AG08396 (cell line): ENCODE measurements at places on chromosomes 2 and 18.

GRCh38 chr2:157244691-157245090 is 12.8 kb upstream of the GALNT5 start:
- no peak for DNase-seq

DNA sequence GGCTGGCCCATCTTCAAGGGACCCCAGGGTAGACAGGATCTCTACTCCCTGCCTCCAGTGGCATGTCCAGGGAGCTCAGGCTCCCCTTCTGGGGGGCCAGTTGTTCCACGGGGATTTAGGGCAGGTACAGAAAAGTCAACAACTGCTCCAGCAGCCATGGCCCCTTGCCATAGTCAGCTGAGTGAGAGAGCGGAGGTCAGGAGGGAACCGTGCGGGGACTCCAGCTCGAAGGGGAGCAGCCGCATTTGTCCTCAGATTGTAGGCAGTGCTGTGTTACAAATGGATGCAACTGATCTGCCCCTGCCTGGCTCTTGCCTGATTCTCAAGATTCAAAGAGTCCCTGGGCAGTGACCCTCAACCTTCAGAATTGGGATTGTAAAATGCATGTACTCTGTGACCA is 49.9 kb downstream of the ITGB1BP1 start:
- no peak for DNase-seq

- DNase-seq = no peak
Observed at GRCh38 chr2:164622338-164623106, 1.2 kb upstream of the GRB14 start.

GRCh38 chr2:182301093-182301492 is 125.7 kb downstream of the PDE1A start:
- DNase-seq = no peak

DNA sequence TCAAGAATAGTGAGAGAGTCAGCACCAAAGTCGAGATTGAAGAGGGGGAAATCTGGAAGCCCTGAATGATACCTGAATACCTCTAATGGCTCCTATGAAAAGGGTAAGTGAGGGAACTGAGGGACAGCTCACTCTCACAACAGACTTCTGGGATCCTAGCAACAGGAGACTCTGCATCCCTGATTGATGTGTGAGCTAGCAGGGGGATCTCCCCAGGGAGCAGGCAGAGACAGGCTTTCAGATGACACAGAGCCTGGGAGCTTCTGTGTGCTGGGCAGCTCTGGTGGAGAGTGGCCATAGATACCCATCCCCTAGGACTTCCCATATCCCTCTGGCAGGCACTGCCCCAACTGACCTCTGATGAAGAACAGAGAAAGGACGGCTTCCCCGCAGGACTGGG is 206.2 kb downstream of the EXOC6B start:
- no peak for DNase-seq

DNA sequence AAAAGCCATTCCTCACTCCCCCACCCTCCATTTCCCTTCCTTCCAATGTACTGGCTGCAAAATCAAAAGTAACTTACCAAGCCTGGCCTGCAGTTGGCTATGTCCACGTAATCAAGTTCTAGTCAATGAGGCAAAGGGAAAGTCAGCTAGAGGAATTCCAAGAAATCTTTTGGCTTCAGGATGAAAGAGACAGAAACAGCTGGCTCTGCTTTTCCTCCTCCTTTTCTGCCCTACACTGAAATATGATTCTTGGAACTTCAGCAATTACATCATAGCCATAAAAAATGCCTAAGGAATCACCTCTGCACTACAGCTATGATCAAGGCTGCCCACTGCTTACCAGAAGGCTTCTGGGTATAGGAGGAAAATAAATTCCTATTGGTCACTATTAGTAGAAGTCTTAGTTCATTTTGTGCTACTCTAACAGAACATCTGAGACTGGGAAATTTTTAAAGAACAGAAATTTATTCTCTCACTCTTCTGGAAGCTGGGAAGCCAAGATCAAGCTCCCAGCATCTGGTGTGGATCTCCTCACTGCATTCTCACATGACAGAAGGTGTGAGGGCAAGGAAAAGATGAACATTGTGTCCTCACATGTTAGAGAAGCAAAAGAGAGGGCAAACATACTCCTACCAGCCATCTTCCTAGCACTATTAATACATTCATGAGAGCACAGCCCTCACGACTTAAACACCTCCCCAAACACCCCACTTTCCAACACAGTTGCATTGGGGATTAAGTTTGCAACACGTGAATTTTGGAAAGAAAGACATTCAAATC is 219.9 kb downstream of the TMX3 start:
- DNase-seq = peak; percentile 70

GRCh38 chr2:175806125-175806490 is 196.0 kb downstream of the LNPK start:
- DNase-seq = no peak

DNA sequence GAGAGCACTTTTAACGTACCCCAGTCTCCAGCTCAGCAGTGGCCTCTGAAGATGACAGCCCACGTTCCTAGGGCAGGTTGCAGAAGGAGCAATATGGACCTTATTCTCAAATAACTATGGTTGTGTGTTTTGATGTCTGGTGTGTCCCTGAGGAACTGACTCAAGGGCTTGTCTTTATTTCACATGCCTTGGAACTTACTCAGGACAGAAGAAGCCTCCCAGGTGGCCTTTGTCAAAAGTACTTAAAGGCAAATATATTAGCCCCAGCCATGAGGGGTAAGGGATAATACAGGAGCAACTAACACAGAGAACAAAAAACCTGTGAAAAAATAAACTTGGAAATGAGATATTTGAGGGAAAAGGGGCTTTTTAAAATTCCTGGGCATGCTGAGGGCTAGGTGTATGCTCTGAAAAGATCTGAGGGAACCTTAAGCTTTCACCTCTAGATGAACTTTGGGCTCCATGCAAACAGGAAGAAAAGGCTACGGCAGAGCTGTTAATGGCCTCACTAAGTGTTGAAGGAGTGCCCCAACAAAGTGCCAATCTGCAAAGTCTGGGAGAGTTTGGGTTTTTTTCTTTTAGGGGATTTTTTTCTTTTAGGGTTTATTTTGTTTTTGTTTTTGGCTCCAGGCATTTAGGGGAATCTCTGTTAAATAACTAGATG is 40.3 kb downstream of the SRBD1 start:
- DNase-seq = no peak

- no peak for DNase-seq
Observed at GRCh38 chr2:157760949-157761348, 115.2 kb downstream of the ACVR1 start.

- DNase-seq = no peak
Observed at GRCh38 chr18:72233106-72233505, 311.0 kb downstream of the CBLN2 start.

GRCh38 chr2:46719487-46719886 is 196.1 kb downstream of the MCFD2 start:
- DNase-seq = no peak

DNA sequence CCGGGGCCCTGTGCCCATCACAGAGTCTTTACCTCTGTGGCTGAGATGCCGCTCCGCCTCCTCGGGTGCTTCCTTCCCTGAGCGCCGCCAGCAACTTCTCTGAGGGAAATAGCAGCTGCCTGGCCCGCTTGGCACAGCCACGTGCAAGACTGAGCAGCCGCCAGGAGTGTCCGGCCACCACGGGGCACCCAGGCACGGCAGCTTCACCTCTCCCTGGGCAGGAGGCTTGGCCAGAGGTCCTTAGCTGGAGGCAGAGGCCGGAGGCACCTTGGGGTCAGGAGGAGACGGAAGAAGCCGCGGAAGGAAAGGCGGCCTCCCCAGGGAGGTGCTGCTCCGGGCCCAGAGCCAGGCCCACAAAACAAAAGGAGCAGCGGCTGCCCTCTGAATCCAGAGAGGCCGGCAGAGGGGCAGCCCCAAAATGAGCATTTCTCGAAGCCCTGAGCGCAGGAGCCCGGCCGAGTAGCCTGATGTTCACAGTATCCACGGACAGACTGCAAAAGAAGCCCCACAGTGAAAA is 6.0 kb upstream of the LIMS2 start:
- DNase-seq = peak; percentile 55

DNA sequence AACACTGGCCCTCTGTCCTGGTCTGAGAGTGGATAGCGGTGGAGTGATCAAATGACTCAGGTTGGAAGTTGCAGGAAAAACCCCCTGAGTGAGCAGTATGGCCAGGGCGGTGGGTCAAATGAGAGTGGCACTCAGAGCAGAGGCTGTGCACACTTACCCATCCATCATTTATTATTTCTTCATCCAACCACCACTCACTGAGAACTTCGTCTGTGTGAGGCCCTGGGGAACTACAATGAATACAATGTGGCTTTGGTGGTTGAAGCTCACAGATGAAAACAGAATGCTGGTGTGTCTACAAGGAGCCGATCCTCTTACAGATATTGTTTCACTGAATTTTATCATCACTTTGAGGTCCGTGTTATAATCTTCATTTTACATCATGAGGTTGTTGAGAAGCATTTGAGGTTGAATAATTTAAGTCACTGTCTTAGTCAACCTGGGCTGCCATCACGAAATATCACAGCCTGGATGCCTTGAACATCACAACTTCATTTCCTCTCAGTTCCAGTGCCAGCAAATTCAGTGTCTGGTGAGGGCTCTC is 73.4 kb upstream of the ID2 start:
- no peak for DNase-seq

GRCh38 chr2:67032076-67032475 is 365.1 kb upstream of the ETAA1 start:
- no peak for DNase-seq

DNA sequence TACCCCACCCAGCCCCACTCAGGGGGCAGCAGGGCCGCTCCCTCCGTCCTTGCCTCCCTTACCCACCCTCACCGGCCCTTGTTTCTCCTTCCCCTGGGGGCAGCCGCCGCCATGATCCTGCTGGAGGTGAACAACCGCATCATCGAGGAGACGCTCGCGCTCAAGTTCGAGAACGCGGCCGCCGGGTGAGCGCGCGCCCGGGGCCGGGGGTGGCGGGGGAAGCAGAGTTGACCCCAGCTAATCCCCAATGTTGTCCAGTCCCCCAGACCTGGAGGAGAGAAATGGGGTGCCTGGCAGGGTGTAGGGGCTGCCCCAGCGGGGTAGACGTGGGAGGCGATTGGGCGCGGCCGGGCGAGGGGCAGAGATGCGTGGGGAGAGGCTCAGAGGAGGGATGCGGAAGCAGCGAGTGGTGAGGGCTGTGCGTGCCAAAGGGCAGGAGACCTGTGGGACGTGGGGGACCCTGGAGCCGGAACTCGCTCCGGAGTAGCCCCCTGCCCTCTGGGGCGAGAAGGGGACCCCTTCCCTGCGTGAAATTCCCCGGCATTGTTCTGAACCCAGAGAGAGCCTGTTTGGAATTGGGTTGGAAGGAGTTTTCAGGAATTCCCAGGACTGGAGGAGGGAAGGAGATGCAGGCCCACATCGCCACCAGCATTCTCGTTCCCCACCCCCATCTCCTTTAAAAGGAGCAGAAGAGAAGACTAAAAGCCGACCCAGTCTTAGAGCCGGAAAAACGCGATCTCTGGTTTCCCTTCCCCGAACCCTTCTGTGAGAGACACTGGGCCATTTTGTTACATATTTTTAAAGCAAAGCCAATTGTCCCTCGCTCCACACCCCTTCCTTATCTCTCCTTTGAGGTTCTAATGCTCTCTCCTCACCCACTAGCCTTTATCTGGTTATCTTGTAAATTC is 625 bp downstream of the ARPC2 start:
- DNase-seq = peak; percentile 63

- DNase-seq = no peak
Observed at GRCh38 chr2:159013103-159013502, 44.7 kb downstream of the TANC1 start.

- DNase-seq = no peak
Observed at GRCh38 chr2:115011721-115012120, 569.3 kb downstream of the DPP10 start.

- no peak for DNase-seq
Observed at GRCh38 chr2:239930378-239930777, 94.8 kb downstream of the NDUFA10 start.

DNA sequence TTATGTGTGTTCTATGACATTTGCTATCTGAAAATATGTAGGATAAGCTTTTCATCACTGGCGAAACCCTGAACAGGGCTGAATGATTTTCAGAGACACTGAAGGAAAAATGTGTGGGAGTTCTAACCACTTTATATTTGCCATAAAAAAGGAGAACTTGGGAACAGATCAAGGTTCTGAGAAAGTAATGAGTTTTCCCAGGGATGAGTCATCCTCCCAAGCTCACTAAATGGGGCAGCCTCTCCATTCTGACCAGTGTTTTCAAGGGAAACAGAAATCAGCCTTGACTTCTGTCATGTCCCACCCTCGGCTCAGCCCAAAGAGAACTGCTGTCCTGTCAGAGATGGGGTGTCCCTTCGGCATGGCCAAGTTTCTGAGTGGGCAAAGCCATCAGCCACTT is 2109.8 kb upstream of the CELF4 start:
- peak; percentile 22 for DNase-seq

DNA sequence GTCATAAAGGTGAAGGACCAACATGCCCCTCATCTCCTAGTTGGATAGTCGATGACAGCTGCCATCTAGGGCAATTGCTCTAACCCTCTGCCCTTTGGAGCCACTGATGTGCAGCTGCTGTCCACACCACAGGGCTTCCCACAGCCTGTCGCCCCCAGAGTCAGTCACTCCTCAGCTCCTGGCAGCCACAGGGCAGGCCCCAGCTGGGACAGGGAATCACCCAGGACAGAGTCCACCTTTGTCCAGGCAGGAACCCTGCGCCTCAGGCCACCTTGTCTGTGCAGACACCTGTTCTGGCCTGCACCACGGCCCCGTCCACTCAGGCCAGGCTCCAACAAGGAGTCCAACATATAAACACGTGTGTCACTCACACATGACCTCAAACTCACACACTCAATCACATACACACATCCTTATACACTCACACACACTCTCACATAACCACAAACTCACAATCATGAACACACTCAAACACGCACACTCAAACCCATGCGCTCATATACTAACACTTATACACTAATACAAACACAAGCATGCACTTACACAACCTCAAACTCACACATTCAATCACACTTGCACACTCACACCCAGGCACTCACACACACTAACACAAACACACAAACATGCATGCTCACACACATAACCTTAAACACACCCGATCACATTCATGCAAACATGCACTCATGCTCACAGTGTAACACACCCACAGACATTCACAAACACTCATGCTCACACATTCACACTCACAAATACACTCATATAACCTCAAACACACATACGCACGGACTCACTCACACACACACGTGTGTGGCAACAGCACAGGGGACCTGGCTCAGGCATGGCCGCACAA is 29.7 kb downstream of the HDAC4 start:
- no peak for DNase-seq

- DNase-seq = no peak
Observed at GRCh38 chr2:134277223-134277622, 23.4 kb downstream of the MGAT5 start.

DNA sequence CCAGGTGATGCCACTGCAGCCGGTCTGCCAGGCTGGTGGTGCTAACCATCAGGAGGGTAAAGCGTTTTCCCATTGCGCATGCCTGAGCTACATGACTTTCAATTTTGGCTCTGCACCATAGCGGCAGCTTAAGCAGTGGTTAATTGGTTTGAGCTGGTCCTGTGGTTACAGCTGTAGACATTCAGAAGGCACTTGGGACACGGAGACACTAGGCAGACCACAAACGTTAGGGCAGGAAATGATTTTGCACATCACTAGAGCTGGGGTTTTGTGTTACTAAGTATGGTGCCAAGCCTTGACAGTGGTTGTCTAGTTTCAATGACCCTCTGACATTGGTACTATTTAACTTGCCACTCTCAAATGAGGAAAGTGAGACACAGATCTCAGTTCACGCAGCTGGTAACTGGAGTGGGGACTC is 28.9 kb upstream of the CNOT11 start:
- no peak for DNase-seq

- DNase-seq = no peak
Observed at GRCh38 chr2:102181376-102181775, 5.4 kb upstream of the IL1RL2 start.

GRCh38 chr18:76264876-76265250 is 230.2 kb downstream of the ZNF516 start:
- DNase-seq = no peak
